WTC11 (cell line): ENCODE measurements at places on chromosomes 1 and 21. TPM values are rescaled to one million over a fixed set of nuclear protein-coding genes. Genes with fewer than 3 reads are reported as not detected.
A peak's percentile ranks its signal among the peaks of the same experiment; 100 is the strongest.

- no peak for DNase-seq
- no peaks in the 10 kb centered on the region for H3K27me3 ChIP-seq
- H3K27ac ChIP-seq = no peak overlapping the region
These were observed 38.2 kb upstream of the PIGC start for GRCh38 chr1:172482044-172482443.

DNA sequence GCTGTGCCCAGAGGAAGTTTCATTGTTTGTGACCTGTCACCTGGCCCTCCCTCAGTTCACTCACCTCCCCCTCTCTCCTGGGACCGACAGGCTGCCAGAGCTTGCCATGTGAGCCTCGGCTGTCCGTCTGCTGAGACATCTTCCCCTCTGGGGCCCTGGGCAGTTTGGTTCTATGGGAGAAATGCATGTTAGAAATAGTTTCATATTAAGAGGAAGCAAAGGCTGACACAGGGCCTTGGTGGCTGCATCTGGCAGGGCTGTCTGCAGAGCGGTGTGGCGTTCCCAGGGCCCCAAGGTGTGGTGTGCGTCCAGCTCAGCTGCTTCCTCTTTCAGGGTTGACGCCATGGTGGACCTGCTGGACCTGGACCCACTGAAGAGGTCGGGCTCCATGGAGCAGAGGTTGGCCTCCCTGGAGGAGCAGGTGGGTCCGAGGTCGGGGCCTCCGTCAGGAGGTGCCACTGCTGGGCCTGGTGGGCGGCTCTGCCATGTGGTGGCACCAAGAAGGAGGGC is 31.9 kb upstream of the LRRC3 start:
- H3K36me3 ChIP-seq = peaks cover 11% of the 10 kb centered on the region; the same call in 1 of the 2 replicates
- no peaks in the 10 kb centered on the region for H3K27me3 ChIP-seq
- H3K27ac ChIP-seq = peak overlapping the region; percentile 49; the same call in 1 of the 2 replicates
- no peak for DNase-seq
- no peaks in the 10 kb centered on the region for H3K4me1 ChIP-seq
- H3K4me3 ChIP-seq = no peak overlapping the region

SPATA21 gene
- 0.07 to 0.41 TPM in 2 of 3 replicates, not detected in the other for total RNA-seq

ALG14 gene
- 0.94 to 2.3 TPM (median 1.4 TPM) in 3 replicates for total RNA-seq

SYTL1 gene
- 18.0 to 19.7 TPM (median 18.5 TPM) in 3 replicates for total RNA-seq
